Neural crest cell (in vitro differentiated cells): ENCODE measurements at places on chromosomes 7 and 10. TPM values are rescaled to one million over a fixed set of nuclear protein-coding genes. Genes with fewer than 3 reads are reported as not detected.

The SFMBT2 gene
- 7.0 and 8.8 TPM in 2 replicates for total RNA-seq

DNA sequence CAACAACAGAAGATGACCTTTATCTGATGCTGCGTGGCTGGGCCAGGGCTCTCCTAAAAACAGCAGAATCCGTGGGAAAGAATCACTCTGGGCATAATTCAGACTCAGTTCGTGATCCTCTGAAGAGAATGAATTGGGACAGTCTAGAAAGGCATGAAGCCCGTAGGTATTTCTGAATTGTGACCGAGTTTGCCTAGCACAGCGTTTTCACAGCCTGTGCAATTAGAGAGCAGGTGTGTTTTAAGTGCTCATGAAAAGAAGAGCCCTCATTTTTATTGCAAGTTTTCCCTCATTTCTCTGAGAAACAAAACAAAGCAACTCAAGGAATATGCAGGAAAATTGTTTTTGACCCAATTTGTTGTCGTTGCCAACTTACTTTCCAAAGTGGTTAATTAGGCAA is 366.2 kb downstream of the WDR11 start:
- no peak for DNase-seq

The CYP2E1 gene
- total RNA-seq: 0.48 and 0.49 TPM in 2 replicates

DNA sequence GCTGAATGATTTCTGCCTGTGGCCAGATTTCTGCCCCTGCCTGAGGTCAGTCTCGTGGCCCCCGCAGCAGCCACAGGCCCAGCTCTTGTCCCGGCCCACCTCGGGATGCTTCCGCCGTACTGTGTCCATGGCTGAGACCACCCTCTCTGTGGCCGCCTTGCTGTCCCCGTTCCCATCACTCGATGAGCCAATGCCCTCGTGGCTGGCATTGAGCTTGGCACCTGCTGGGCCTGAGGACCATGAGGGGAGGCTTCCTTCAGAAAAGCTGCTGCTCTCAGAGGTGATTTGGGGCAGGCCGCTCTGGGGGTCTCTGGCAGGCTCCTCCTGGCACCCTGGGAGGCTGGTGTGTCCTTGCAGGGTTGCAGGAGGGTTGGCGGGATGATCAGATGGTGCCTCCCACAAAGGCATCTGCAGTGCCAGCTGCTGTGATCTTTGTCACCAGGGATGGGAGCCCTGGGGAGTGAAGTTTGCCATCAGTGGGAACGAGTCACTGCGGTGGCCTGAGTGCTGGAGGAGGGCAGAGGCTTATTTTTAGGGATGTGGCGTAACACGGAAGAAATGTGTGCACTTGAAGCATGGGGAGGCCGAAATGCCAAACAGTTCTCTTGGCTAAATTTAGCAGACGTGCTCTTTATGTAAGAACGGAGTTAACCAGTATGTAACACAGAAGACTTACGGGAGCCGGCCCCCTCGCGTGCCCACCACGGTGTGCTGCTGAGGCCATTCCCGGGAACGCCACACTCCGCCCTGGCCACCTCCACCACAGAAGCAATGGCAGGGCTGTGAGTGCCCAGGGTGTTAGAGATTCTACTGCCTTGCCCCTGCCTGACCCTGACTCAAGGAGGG is 47.7 kb downstream of the VIPR2 start:
- DNase-seq: no peak

The DDC gene
- 0.57 and 1.0 TPM in 2 replicates for total RNA-seq

DNA sequence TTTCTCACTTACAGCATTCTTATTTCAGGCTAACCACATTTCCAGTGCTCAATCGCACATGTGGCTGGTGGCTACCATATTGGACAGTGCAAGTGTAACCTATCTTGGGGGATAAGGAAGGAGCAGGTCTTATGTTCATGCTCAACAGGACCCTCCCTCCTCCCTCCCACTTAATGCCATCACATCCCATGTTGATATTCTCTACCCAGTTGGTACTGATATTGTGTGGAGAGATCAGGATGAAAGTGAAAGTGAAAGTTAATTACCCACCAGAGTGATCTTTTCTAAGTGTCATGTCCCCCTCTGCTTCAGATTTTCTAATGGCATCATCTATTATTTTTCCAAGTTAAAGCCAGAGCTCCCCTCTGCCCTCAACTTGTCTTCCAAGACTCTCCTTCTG is 91.6 kb downstream of the BMPER start:
- no peak for DNase-seq

The HTR7 gene
- 0.09 TPM in 1 of 2 replicates, not detected in the other for total RNA-seq

GRCh38 chr7:28239823-28240204 is 59.2 kb upstream of the JAZF1 start:
- DNase-seq: no peak

The VAX1 gene
- 0.16 and 0.23 TPM in 2 replicates for total RNA-seq

The USP6NL gene
- 35.3 and 38.2 TPM in 2 replicates for total RNA-seq

DNA sequence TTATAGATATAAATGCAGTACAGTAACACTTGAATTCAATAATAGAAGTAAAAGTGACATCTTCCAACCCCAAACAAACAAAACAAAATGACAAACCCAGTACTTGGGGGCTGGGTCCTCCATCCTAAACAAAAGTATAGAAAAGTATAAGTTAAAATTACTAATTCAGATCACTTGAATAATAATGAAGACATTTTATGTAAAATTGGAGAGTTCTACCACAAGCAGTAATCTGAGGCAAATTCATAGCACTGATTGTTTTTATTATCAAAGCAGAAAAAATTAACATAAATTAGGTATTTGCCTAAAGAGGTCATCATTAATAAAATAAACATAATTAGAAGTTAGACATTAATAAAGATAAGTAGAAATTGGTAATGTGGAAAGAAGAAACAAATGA is 81.5 kb downstream of the ITPRID1 start:
- no peak for DNase-seq

DNA sequence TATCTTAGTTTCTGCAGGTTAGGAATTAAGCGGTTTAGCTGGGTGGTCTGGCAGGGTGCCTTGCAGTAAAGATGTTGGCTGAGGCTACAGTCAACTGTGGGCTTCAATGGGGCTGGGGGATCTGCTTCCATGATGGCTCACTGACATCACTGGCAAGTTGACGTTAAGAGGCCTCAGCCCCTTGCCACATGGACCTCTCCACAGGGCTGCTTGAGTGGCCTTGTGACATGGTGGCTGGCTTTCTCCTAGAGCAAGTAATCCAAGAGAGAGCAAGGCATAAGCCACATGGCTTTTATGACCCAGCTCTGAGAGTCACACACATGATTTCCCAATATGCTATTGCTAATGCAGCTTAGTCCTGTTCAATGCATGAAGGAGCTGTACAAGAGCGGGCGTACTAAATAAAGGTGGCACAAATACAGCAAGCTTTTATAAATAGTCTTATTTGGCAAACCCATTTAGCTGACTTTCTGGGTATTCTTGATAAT is 109.1 kb downstream of the SEPTIN7 start:
- DNase-seq: no peak

GRCh38 chr7:129394982-129395914 is 39.0 kb upstream of the STRIP2 start:
- no peak for DNase-seq

DNA sequence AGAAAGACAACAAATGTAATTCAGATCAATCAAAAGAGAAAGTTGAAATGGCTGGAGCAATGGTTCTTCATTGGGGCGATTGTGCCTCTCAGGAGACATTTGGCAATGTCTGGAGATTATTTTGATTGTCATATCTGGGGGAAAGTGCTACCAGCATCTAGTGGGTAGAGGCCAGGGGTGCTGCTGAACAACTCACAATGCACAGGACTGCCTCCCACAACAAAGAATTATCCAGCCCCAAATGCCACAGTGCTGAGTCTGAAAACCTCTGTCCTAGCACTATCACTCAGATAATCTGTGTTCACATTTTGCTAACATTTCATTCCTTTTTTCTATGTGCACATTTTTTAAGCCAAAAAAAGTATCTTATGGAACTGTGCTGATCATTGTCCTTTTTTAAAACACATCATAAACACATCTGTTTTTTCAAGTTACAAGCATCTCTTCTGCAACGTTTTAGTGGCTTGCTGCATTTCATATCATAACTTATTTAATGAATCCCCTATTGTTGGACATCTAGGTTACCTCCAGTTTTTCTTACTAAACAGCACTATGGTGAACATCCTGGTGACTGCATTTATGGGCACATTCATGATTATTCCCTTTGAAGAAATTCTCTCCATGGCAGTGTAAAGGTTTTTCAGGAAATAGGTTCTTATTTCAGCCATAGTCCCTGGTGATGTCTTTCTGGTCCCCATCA is 114.2 kb downstream of the C10orf105 start:
- DNase-seq: no peak

DNA sequence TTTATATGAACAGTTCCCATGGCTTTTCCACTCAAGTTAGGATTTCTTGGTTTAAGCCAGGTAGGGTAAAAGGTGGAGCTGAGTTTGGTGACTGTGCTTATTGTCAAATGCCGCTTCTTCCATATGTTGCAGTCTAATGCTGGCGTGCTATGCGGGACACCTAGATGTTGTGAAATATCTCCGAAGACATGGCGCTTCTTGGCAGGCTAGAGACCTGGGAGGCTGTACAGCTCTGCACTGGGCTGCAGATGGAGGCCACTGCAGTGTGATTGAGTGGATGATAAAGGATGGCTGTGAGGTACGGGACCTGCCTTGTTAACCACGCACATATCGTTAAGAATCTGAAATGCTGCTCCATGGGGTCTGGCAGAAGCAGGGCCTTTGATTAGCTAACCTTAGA is 108.4 kb downstream of the FANK1 start:
- no peak for DNase-seq

The VPS37D gene
- 10.0 and 10.1 TPM in 2 replicates for total RNA-seq

The GSAP gene
- total RNA-seq: 2.1 and 2.2 TPM in 2 replicates

GRCh38 chr7:39720586-39720985 is 97.2 kb downstream of the RALA start:
- DNase-seq: no peak

The HOXA2 gene
- 41.2 and 41.6 TPM in 2 replicates for total RNA-seq

DNA sequence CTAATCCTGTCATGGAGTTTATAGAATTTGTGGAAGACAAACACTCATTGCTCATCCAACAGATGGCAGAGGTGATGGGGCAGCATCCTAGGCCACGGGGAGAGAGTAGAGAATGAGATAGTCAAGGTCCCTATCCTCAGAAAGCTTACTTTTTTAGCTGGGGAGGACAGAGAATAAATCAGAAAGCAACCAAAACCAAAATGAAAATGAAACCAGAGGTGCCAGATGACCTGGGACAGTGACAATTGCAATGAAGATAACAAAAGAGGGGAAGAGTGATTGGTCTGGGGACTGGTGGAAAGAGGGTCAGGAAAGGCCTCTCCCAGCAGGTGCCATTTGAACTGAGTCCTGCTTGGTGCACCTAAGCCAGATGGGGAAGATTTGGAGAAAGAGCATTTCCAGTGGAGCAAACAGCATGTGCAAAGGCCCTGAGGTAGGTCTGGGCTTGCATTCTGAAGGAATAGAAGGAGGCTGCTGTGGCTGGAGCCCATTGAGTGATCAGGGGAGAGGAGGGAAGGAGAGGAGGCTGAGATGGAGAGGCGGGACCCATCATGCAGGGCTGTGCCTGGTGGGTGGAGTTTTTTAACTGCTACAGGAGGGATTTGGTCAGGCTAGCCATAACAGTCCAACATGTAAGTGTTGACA is 164.1 kb downstream of the RPS24 start:
- DNase-seq: no peak

DNA sequence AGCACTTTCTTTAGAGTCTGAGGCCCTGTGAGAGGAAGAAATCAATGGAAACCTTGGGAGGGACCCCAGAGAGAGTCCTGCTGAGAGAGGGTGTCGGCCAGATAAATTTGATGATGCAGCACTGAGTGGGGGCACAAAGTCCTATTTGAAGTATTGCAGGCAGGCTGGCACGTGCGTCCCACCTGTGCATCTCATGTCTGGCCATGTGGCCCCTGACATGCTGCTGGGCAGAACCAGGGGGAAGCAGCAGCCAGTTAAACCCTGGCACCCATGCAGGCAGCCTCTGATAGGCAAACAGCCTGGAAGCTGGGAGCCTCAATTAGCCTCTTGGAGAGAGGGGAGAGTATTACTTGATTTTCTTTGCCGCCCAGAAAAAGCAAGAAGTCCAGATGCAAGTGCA is 180.9 kb downstream of the PLXNA4 start:
- DNase-seq: no peak

The RUFY2 gene
- 22.4 and 26.6 TPM in 2 replicates for total RNA-seq

DNA sequence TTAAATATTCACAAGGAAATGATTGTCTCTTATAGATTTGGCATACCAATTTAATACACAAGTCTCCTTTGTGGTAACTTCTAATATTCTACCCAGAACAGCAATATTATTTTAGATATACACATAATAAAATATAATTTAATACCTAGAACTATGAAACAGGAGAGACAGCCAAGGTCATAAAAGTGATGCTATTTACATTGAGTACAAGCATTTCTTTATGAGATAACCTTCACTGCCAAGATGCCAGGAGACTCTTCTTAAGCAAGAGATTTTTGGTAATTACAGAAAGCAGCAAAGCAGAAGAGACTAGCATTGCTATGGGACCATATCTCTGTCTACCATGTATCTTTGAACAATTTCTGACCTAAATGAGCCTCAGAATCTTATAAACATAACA is 764.6 kb upstream of the GHITM start:
- no peak for DNase-seq

The EXOC6 gene
- total RNA-seq: 16.5 and 17.2 TPM in 2 replicates

GRCh38 chr7:20157456-20157855 is 59.7 kb downstream of the MACC1 start:
- no peak for DNase-seq

- DNase-seq: no peak
Measured at GRCh38 chr10:35684586-35684985, 42.5 kb upstream of the FZD8 start.

DNA sequence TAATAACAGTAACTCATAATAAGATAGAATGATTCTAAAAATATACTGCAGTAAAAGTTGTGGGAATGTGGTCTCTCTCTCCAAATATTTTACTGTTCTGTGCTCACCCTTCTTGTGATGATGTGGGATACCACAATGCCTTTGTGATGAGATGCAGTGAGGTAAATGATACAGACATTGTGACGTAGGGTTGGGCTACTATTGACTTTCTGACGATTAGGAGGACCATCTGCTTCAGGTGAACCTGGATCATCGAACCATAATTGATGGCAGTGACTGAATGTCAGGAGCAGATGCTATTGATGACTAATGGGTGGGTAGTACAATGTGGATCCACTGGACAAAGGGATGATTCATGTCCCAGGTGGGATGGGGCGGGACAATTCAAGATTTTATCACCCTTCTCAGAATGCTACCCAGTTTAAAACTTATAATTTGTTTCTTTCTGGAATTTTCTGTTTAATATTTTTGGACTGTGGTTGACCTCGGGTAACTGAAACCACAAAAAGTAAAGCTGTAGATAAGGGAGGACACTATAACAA is 73.9 kb upstream of the ARMC3 start:
- no peak for DNase-seq

DNA sequence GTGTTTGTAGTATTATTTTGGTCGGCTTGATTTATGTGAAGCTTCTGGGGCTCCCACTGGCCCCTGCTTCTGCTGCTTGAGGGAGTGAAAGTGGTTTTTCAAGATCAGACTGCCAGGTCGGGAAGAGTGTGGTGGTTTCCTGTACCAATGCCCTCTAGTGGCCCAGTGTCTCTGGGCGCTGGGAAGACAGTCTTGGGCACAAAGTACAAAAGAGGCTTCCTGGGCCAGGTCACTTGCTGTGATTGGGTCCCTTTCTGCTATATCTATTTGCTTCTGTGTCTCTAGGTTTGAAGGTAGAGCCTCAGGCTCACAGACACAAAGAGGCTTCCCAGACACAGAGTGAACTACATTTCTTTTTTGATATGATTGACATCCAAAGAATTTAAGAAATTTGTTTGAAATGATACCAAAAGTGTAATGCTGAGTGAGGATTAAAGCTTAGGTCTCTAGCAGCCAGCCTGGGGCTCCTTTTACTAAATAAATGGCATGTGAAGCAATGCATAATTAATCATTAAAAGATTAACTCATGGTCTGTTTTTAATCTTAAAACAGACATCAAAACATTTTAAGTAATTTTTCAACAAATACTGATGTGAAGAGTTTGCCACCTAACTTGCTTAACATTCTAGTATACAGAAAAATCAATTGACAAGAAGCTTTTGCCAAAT is 36.3 kb downstream of the ABCB1 start:
- peak; percentile 1 for DNase-seq
